ENCODE measurements at places on chromosomes 2 and 18.
A peak's percentile ranks its signal among the peaks of the same experiment; 100 is the strongest.

DNA sequence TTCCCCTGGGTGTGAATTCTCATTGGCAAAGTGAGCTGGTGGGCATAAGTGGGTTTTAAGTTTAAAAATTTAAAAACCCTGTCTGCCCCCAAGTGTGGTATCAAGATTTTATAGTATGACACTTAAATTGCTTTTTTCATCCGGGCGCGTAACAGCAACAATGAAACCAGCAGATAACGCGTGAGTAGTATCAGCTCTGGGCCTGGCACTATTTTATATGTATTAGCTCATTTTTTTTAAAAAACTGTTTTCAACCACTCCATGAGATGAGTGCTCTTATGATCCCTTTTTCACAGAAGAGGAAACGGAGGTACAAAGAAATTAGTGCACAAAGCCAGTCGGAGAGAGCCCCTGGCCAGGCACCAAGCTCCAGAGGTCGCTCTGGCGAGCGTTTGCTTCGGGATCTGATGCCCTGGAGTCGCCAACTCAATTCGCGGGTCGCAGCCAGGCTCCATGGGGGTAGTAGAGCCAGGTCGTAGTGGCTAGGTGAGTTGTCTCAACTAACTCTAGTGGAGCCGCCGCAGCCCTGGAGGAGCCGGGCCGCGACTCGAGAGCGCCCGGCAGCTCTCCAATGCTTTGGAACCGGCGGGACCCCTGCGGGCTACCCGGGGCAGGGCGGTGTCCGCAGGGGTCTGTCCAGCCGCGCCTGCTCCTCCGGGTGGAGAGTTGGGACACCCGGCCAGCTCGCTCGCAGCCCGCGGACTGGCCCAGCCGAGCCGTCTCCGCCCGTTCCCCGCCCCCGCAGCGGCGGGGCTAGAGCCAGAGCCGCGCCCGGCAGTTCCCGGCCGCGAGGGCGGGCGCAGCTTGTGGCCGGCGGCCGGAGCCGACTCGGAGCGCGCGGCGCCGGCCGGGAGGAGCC, at the start of gene IL1R1:
TSS of gene IL1R1 (plus strand) at position 777 of the 859 bp plus-strand sequence. CDS start 14,979 bp downstream, outside the sequence.
- DNase-seq: peak; percentile 78

DNA sequence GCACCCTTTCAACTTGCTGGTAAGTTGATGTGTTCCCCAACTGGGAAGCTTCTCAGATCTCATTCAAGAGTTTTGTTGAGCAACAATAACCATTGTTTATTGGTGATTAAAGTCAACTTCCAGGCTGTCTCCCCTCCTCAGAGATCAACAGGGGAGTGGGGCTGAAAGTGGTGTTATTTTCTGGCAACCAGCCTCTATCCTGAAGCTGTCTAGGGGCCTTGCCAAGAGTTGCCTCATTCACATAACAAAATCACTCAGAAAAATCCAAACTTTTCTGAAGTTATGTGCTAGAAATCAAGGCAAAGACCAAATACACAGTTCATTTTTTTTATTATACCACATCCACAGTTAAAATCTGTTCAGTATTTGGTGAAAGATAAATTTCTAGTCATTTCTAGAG, 788.4 kb downstream of the LRRTM4 start:
- DNase-seq: no peak

DNA sequence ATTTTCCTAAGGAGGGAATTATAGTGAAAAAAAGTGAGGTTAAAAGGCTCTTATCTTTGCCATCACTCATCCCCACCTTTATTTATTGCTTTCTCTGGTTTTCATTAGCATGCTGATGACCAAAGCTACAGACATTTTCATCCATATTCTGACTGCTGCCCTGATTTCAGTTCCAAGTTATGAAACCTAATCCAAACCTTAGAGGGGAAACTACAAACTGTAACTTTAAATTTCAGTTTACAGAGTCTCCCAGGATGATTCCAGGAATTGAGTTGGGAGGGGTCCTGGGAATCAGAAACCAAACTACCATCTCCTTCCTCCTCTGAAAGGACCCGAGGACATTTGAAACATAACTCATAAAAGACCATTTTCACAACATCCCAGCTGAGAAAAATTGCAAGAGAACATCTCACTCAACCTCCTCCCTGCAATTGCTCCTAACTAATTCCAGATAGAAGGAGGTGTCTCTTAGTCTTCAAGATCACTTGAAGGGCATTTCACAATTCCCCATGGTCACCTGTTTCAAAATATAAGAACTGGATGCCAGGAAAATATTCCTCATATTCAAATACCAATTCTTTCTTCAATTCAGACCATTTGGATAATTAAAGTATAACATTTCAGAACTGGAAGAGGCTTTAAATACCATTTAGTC, 520.6 kb downstream of the TNS1 start:
- DNase-seq: no peak

DNA sequence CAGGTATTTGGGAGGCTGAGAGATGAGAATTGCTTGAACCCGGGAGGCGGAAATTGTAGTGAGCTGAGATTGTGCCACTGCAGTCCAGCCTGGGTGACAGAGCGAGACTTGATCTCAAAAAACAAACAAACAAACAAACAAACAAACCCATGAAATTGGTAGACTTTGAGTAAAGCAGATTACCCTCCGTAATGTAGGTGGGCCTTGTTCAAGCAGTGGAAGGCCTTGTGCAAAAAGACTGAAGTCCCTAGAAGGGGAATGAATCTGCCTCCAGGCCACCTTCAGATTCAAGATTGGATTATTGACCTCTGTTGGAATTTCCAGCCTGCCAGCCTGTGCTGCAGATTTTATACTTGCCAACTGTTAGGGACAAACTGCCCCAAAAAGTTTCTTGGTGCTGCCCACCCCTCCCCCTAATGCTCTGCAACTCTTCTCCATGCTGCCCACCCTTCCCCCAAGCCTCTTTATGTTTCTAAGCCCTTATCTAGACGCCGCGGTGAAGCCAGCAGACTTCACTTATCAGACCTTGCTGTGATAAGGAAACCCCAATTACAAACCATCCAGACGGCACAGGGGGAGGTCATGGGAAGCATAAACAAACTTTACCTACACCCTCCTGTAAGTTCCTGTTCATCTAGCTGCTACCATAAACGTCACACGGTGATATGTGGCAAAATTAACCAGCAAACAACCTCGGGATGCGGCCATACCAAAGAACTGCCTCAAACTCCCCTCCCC, 17.0 kb downstream of the CYP27A1 start:
- no peak for DNase-seq

DNA sequence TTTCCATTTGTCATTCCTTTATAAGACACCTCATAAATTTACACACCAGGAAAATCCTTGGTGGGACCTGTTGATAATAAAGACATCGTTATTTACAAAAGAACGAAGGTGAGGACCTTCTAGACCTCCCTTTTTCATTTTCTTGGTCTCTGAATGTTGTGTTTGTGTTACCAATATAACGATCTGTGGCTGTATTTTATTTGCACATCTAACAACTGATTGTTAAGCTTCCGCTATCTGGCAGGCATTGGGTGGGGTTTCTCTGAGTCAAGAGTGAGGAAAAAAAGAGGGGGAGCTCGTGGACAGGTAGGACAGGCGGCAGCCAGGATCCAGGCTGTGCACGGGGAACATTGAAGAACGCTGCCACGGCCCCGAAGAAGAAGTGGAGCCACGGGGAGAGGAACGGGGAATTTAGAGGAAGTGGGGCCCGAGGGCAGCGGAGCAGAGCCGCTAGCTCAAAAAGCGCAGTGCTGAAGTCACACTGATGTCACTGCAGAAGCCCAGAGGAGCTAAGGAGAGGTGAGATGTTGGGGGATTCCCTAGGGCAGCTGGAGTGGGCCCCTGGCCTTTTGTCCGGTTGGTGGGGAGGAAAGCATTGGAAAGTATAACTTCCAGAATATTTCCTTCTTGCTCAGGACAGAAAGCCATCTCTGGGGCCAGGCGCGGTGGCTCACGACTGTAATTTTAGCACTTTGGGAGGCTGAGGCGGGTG, 20.9 kb upstream of the DNMT3A start:
- no peak for DNase-seq

DNA sequence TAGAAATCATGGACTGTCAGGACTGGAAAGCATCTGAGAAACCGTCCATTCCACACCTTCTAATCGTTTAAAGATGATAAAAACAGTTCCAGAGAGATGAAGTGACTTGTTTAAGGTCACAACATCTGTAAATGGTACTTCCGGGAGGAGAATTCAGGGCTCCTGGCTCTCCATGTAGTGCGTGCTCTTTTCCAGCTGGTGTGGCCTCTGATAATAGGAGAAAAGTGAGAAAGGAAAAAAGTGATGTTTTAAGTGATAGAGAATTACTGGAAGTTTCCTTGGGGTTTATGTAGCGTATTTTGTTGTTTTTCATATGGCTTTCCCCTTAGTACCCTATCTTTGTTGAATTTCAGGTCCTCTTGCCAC, 663 bp downstream of the C2orf49 start:
- no peak for DNase-seq

DNA sequence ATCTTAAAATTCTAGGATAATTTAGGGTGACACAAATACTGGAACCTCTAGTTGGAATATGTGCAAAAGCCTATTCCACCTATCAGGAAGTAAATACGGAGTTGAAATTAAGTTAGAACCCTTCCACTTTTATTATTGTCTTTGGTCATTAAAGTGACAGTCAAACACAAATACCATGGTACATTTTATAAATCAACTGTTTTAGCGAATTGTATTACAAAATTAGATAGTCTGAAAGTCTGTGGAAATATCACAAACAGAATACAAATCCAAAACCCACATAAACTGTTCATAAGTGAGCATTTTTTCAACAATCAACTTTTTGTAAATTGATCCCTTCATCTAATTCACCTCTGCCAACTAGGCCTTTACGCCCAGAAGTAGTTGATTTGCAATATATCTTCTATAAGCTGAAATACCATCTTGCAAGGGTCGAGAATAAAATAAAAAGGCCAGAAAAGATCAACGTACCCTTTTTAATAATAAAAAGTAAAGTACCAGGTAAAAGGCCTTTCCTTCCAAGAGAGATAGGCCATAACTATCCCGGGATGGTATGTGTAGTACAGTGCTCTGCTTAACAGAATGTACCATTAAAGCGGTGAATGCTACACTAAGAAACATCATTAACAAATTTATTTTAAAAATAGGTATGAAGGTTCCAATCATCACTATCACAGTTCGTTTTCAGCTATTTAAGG, 1.3 kb downstream of the USP34 start:
- peak; percentile 7 for DNase-seq

DNA sequence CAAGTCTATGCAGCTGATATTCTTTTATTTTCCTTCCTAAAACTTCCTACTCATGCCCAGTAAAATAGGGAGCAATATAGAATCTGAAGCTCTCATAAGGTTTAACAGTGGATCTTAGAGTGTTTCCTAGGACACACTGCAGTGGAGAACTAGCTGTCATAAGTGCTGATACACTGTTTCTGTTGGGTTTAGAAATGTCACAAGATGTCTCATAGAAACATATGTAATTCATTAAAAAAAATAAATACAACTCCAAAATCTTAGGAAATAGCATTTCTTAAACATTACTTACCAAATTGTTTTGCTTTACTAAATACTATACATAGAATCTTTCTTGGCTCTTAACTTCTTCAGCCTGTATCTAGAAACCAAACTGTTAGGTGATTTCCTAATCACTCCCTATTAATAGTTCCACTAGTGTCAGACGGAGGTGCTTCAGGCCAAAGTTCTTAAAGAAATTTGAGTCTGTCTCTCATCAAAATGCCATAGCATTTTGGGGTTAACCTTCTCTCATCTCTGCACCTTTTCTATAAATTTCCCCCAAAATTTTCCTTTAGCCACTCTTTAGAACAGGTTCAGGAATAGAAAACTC, 93.7 kb downstream of the CERKL start:
- DNase-seq: no peak
